ENCODE measurements at places on chromosomes 5 and 9. TPM values are rescaled to one million over a fixed set of nuclear protein-coding genes. Genes with fewer than 3 reads are reported as not detected.

- DNase-seq, result no peak
Measured at GRCh38 chr5:65108786-65109743, 340.3 kb downstream of the CWC27 start.

- no peak for DNase-seq
Measured at GRCh38 chr9:98654247-98654646, 54.5 kb downstream of the GABBR2 start.

DNA sequence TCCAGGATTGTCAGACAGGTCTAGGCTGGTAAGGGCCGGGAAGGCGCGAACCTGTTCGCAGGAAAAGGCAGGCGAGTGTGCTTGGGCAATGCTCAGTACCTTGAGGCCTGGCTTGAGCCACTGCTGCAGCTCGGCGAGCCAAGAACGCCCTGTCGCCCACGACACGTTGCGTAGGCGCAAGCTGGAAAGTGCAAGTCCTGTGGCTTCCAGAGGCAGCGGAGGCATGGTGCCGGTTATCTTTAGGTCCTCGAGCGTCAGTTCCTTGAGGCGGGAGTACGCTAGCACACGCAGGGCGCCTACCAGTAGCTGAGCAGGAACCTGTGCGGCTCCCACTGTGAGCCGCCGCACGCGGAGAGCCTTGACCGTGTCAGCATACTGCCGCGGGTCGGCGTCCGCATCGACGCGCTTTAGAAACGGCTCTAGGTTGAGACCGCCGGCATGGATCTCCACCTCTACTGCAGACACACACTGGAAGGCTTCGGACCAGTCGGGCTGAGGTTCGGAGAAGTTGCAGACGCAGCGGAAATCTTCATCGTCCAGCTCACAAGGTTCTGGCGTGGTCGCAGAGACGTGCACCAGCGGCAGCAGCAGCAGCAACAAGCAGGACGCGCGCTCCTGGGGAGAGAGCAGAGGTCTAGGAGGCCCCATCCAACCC, 482 bp downstream of the CD14 start:
- DNase-seq, result no peak

DNA sequence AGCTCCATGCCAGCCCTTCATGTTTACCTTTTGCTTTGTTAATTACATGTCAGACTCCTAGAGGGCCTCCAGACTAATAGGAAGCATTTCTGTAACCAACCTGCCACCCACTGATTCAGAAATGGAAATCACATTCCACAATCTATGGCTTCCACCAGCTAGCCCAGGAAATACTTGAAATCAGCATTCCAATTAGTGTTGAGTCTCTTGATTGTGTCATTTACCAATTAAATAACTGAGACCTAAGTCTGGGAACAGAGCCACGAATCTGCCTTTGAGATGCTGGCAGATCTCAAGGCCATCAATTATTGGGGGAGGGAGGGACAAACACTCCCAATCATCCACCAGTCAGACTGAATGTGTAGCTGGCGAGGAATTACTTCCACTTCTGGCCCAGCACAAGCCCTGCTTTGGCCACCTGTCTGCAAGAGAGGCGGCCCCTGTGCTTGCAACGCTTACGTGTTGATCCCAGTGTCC, 27.4 kb upstream of the SAP30L start:
- DNase-seq, result no peak

- no peak for DNase-seq
Measured at GRCh38 chr9:91029650-91030361, 228.2 kb downstream of the SYK start.

- DNase-seq, result no peak
Measured at GRCh38 chr5:23289162-23289561, 218.2 kb upstream of the PRDM9 start.

GRCh38 chr5:15285901-15286583, 213.9 kb upstream of the FBXL7 start:
- peak; percentile 90 for DNase-seq

DNA sequence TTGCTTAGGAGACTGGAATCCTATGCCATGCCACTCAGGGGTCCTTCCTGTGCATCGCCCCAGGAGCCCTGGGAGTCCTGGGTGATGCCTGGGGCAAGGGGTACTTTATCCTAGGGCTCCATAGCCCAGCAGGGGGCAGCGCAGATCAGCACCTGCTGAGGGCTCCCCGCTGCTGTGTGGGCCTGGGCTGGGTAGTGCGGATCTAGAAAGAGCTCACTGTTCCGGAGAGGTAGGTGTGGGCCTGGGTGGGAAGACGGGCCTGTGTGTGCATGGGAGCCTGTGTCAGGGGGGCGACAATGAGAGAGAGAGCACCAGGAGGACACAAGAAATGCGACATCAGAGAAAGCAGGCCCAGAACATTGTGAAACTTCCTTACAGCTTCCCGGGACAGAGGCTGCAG, 11.4 kb upstream of the DAB2IP start:
- DNase-seq, result no peak

DNA sequence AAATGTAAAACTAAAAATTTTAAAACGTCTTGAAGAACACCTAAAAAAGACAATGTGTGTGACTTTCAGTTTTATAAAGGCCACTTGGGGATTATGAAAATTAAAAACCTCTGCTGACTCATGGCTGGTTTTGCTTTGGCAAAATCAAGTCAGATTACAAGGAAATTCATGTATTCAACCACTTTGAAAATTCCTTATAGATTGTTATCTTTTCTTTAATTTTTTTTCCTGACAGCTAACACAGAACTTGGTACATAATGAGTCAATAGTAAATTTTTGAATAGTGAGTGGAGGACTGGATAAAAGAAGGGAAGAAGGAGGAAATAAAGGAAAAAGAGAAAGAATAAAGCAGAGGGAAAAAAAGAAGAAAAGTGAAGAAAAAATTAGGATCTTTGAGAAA, 1774.7 kb upstream of the ACO1 start:
- DNase-seq, result no peak

DNA sequence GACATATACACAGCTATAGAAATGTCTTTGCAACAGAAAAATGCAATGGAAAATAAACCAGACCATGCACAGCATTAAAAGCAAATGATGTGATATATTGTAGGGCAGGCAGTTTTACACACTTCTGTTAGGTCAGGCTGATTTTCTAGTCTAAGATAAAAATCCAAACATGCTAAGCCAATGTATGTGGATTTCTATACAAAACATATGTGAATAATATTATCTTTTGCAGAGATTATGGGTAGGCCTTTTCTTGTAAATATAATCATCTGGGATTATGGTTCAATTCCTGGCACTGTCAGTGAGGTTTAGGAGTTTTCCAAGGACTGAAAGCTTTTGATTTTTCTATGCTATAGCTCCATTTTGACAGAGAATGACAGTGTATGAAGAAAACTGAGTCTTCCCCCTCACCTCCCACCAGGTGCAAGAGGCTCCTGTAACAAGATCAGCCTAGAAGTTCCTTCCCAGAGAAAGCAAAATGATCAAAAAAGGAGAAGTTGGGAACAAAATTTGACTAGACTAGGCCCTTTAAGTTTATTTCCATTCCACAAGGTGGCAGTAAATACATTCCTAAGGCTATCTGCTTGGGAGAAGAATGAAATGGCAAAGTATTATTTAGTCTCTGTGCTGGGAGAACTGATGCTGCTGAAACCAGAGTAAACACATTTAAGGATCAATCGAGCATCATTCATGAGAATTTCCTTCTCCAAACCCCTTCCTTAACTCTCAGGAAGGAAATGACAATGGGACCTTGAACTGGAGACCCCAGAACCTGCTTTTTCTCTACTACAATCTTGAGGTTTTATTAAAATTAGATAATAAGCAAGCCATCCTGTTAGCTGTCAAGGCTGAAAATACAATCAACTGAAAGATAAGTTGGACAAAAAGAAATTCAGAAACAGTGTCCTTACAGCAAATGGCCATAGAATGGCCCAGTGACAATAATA, 133.0 kb upstream of the TUT7 start:
- DNase-seq, result peak; percentile 56

DNA sequence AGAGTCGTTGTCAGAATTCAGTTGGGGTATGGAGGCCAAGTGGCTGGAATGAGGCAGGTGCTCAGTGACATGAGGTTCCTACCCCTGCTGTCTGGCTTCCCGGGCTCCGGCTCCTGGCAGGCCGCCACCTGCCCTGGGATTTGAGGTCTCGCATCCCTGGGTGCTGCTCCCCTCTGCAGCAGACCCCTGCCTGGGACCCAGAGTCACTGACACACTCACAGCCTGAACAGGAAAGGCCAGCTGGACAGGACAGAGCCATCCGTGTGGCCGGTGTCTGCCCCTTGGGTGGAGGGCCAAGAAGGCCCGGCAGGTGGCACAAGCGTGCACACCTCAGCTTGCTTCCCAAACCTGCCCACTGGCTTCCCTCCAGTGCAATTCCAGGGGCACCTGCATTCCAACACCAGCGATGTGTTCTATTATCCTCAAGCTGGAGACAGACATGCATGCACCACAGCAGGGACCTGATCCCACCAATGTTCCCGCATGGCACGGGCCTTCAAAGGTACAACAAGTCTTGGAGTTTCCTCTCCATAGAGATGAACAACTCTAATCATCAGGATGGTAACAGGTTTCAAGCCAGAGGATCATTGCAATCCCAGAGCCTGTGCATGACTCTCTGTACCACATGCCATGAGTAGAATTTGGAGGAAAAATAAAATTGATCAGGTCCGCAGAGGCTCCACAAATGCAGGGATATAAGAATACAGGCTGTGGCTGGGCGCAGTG, 45.6 kb upstream of the RNF130 start:
- DNase-seq, result no peak

DNA sequence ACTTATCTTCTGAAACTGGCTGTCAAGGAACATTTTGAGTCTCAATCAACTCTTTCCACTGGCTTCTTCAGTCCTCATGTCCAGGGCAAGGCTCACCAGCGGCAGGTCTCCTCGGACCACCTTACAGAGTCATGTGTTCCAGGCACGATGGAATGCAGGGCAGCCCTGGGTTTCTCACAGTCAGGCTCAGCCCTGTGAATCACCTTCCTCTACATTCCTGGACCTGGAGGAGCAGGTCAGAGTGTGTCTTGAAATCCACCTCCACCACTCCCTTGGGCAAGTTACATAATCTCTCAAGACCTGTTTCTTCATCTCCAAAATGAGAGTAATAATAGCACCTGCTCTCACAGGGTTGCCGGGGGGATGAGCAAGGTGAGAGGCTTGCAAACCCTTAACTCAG, 16.0 kb downstream of the ENC1 start:
- DNase-seq, result no peak

- peak; percentile 75 for DNase-seq
Measured at GRCh38 chr5:102865510-102866236, 110.6 kb downstream of the PAM start.

DNA sequence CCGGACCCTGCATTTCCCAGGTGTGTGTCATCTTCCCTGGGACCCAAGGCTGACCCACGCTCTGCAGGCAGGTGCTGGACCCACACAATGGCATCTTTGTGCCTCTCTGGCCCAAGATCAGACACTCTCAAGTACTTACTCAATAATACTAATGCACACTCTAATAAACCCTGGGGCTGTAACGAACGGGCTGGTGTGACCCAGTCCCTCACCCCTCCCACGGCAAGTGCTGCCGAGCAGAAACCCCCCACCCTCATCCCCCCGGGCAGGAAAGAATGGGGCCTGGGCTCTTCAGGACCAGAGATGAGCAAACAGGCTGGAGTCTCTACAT, 1.1 kb upstream of the OBP2B start:
- no peak for DNase-seq

DNA sequence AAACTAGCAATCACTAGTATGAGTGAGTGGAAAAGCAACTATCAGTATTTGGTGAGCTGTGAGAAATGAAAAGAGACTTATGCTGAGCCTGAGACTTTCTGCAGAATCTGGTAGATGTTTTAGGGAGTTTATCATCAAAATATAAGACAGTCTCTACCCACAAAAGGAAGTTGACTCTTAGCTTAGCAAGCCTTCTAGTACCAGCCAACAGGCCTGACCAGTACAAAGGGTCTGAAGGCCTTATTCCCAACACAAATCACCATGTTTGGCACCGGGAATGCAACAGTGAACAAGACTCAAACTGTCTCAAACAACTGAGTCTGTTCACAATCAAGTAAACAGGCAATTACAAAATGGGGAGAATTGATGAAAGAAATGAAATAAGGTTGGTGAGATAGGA, 244.4 kb downstream of the CWC27 start:
- DNase-seq, result no peak

- DNase-seq, result no peak
Measured at GRCh38 chr5:158155067-158155466, 296.1 kb upstream of the CLINT1 start.

DNA sequence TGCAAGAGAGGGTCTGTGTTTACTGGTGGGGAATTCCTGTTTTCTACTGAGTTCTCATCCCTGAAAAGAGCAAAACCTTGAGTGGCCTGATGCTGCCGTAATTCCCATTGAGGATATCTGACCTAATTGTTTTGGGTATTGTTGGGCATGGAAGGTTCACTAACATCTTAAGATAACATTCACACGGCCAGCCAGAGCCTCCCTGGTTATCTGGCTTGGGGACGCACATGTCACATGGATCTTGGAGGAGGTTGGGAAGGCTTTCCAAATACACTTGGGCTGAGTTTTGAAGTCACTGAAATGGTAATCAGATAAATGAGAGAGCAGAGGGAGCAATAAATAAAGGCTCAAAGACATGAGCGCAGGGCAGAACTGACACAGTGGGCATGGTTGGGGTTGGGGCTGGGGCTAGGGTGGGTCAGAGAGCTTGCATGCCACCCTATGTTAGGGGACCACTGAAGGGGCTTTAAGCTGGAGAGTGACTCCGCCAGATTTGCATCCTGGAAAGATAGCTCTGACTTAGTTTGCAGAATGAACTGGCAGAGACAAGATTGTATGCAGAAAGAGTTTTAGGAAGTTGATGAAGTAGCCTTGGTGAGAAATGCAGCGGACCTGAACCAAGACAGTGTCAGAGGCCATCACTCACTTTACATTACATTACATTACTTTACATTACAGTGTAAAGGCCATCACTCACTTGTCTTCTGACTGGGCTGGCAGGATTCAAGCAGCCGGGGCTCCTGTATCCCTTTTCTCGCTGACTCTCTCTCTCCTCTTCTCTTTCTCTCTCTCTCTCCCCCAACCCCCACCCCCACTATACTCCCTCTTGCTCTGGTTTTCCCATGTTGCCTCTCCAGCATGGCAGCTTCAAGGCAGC, 24.2 kb downstream of the SLC1A1 start:
- no peak for DNase-seq

- no peak for DNase-seq
Measured at GRCh38 chr9:3794635-3795034, 268.8 kb upstream of the RFX3 start.

TEK gene
- polyA plus RNA-seq, result 55.7 TPM

SPTAN1 gene
- polyA plus RNA-seq, result 343 TPM

SHB gene
- 14.6 TPM for polyA plus RNA-seq

SLC6A19 gene
- 0.15 TPM for polyA plus RNA-seq

CAAP1 gene
- 27.5 TPM for polyA plus RNA-seq

GABRA1 gene
- 0.60 TPM for polyA plus RNA-seq

PCDHGA1 gene
- polyA plus RNA-seq, result 0.72 TPM

RPP25L gene
- polyA plus RNA-seq, result 20.2 TPM

SUB1 gene
- polyA plus RNA-seq, result 236 TPM

GPX3 gene
- polyA plus RNA-seq, result 140 TPM

Data from right lung (tissue), 10 donors.